Forelimb muscle (tissue), 1 donor: ENCODE measurements at places on chromosomes 1 and 21. TPM values are rescaled to one million over a fixed set of nuclear protein-coding genes. Genes with fewer than 3 reads are reported as not detected.

GRCh38 chr21:26171258-26172100, 909 bp upstream of the APP start:
- no peak for DNase-seq

DNA sequence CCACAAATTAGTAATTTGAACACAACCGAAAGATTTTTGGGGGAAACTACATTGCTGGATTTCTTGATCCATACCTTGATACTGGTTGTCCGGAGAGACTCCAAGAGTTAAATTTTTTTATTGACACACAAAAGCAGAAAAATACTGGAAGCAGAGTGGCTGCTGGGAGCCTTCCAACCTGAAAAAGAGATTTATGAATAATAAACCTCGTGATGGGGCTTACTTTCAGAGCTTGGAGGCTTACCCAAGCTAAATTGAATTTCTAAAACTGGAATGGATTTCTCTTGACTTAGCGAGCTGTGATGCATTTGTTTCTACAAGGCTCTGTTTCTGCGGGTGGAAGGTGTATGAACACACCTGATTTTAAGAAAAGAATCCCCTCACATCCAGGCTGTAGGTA, 35.7 kb downstream of the PCP4 start:
- DNase-seq: no peak

GRCh38 chr1:240965581-240966091, 353.7 kb upstream of the GREM2 start:
- no peak for DNase-seq

DNA sequence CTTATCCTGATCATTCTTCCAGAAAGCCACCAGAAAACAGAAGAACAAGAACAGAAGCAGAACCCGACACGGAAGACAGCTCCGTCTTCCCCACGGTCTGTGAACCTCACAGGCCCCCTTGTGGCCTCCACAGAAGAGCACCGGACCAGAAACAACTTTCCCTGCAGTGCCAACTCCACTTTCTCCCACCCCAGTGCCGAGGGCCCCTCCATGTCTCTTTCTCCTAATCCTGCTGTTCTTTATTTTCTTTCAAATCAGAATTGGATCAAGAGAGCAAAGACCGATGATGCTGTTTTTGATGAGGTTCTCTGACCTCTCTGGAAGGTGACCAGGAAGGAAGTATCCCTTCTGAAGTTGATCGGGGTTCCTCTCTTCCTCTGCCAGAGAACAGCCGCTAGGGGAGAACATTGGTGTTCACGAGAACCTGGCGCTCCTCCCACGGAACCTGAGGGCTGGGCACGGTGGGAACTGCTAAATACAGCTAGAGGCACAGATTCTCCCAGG, 58.9 kb upstream of the CTTNBP2NL start:
- no peak for DNase-seq

DNA sequence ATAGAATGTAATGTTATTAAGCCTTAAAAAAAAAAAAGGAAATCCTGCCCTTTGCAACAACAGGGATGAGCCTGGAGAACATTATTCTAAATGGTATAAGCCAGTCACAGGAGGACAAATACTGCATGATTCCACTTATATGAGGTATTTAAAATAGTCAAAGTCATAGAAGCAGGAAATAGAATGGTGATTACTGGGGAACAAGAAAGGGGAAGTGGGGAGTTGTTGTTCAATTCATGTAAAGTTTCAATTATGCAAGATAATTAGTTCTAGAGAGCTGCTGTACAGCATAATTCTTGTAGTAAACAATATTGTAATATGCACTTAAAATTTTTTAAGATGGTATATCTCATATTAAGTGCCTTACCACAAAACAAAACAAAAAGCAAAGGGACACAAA, 13.2 kb downstream of the FCER1A start:
- no peak for DNase-seq

GRCh38 chr1:223230161-223230881, 87.3 kb upstream of the TLR5 start:
- no peak for DNase-seq

- DNase-seq: no peak
Observed at GRCh38 chr1:3271866-3272265, 182.6 kb upstream of the ARHGEF16 start.

DNA sequence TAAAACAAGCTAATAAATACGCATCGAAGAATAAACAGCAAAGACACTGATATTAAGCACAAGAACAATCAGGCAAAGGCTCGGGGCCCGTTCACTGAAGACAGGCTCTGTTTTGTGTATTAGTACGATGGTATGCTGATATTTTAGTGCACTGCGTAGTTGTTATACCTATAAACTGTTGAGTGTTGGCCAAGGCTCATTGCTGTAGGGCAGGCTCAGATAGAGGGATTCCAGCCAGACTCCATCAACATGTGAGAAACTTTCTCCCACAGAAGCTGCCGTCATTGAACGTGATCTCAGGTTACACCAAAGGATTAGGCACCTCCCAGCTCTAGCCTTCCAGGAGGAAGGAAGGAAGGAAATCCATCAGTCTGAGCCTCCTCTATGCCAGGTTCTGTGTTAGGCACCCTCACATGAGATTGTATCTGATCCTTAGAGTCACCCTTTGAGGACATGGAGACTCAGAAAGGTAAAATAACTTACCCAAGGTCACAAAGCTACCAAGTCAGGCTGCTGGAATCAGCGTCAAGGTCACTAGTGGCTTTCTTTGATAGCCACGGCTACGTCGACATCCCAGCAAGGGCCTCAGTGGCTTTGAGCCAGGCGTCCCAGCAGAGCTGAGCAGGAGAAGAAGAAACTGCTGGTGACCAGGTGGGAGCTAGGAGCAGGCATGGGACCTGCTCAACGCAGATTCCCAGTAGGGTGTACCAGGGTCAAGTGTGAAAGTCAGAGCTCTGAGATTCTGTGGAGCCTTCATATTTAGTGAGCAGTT, 14.8 kb downstream of the BCAR3 start:
- no peak for DNase-seq

DNA sequence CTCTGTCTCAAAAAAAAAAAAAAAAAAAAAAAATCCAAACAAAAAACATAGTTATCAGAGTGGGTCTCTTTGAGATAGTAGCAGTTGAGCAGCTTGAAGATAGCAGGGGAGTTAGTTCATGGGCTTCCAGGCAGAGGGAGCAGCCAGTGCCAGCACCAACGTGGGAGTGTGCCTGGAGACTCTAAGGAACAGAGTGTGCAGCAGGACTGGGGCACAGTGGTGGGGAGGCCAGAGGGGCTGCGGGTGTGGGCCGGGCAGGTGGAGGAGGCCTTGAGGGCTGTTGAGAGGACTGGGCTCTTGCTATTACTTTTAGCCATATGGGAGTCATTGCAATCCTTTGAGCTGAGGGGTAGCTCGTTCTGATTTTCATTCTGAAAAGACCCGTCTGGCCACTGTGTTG, 63.8 kb downstream of the RYR2 start:
- no peak for DNase-seq

SLC45A3 gene
- polyA plus RNA-seq: 3.4 TPM

CBS gene
- 5.0 TPM for polyA plus RNA-seq

HCRTR1 gene
- polyA plus RNA-seq: 0.25 TPM

TSPAN2 gene
- 20.1 TPM for polyA plus RNA-seq

CHI3L2 gene
- 0.30 TPM for polyA plus RNA-seq
